ENCODE measurements at places on chromosomes 1 and 21.

DNA sequence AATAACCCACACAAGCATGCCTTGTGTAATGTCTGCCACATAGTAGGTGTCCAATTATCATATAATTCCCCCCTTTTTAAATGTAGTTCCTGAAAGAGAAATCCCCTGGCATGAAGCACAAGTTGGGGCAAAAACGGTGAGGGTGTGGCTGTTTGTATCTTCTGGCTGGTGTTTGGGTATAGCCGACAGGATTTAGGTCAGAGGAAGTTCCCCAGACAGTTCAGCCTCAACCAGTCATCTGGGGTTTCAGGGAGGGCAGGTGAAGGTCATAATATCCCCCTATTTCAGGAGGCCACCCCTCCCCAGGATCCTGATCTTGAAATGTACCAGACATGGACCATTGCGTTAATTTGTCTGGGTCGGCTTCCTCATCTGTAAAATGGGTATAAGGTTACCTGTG lies 29.1 kb upstream of the JUN start:
- no peak for DNase-seq

GRCh38 chr1:115426231-115426771 lies 88.3 kb upstream of the NGF start:
- no peak for DNase-seq

DNA sequence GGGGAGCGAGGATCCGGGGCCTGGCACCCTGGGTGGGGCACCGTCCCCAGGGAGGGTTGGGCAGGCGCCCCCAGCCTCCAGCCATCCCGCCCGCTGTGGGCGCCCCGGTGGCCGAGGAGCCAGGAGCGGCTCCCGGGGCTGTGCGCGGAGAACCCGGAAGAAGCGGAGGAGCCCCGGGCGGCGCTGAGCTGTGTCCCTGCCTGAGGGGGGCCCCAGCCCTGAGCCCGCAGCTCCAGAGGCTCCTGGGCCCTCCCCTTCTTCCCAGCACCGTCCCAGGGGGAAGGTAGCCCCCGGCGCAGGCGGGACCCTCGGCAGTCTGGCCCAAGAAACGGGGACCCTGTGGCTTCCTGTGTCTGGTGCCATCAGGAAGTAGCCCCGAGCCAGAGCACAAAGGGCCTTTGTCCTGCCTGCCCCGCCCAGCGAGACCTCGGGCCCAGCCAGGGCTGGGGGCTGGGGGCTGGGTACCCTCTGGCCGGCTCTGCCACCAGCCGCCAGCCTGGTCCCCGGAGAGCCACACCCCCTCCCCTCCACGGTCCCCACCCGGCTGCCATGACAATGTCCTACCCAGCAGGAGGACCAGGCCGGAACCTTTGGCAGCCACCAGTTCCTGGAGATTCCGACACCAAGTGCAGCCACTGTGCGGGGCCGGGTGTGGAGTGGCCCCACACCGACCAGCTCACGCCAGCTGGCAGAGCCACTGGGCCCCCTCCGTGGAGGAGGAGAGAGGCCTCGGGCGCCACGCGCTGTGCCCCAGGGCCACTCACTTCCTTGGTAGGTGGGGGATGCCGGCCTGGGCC lies 15.6 kb upstream of the TTLL10 start:
- DNase-seq: no peak

DNA sequence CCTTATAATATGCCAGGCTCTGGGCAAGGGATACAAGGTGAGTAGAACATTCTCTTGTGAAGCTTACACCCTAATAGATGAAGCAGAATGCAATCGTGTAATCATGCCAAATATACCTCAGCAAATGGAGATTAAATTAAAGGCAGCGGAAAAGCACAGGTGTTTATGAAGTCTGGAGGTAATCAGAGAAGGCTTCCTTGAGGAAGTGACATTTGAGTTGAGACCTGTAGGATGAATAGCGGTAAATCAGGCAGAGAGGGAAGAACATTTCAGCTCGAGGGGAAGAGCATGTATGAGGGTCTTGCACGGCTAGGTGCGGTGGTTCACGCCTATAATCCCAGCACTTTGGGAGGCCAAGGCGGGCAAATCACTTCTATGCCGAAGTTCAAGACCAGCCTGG lies 13.5 kb downstream of the E2F2 start:
- DNase-seq: no peak

- DNase-seq: no peak
These were observed 66.6 kb downstream of the CD34 start for GRCh38 chr1:207844371-207844770.

- no peak for DNase-seq
These were observed 86.4 kb upstream of the ACTL8 start for GRCh38 chr1:17668624-17669175.

- no peak for DNase-seq
These were observed 2.6 kb downstream of the TXNIP start for GRCh38 chr1:145993618-145994390.

DNA sequence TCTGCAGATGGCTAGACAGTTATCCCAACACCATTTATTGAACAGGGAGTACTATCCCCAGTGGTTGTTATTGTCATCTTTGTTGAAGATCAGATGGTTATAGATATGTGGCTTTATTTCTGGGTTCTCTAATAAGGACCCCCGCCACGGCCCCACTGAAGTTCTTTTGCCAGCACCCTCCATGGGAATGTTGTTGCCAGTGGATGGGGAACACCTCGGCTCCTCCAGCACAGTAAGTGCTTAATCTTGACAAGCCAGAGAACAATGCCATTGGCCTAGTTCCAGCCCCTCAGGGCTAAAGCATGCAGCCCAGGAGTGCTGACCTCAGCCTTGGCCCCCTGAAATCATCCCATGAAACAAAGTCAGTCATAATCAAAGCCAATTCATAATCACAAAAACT lies 337.6 kb downstream of the AGBL4 start:
- no peak for DNase-seq

Data from NCI-H1694 treated with DMSO at 0.1 percent for 48 hours (cell line).